Parietal lobe (tissue), 2 donors: ENCODE measurements at places on chromosomes 3 and 15. TPM values are rescaled to one million over a fixed set of nuclear protein-coding genes. Genes with fewer than 3 reads are reported as not detected.

The LRRC31 gene
- total RNA-seq = not detected

The SPTSSB gene
- total RNA-seq = 4.1 TPM

The SHC4 gene
- 7.2 TPM for total RNA-seq

The GCNT3 gene
- not detected for total RNA-seq

The INTS14 gene
- total RNA-seq = 25.7 TPM

The RUVBL1 gene
- total RNA-seq = 47.3 TPM

The TYRO3 gene
- 23.5 TPM for total RNA-seq

The POPDC2 gene
- total RNA-seq = 2.5 TPM

The CCDC39 gene
- 0.63 TPM for total RNA-seq

The CFAP161 gene
- 3.4 TPM for total RNA-seq

The GOLGA8G gene
- total RNA-seq = not detected

The BCHE gene
- 14.1 TPM for total RNA-seq

The PROS1 gene
- 9.4 TPM for total RNA-seq
